ENCODE measurements at places on chromosomes 4 and X.

GRCh38 chrX:38718311-38718710 is 82.9 kb upstream of the MID1IP1 start:
- DNase-seq: no peak

DNA sequence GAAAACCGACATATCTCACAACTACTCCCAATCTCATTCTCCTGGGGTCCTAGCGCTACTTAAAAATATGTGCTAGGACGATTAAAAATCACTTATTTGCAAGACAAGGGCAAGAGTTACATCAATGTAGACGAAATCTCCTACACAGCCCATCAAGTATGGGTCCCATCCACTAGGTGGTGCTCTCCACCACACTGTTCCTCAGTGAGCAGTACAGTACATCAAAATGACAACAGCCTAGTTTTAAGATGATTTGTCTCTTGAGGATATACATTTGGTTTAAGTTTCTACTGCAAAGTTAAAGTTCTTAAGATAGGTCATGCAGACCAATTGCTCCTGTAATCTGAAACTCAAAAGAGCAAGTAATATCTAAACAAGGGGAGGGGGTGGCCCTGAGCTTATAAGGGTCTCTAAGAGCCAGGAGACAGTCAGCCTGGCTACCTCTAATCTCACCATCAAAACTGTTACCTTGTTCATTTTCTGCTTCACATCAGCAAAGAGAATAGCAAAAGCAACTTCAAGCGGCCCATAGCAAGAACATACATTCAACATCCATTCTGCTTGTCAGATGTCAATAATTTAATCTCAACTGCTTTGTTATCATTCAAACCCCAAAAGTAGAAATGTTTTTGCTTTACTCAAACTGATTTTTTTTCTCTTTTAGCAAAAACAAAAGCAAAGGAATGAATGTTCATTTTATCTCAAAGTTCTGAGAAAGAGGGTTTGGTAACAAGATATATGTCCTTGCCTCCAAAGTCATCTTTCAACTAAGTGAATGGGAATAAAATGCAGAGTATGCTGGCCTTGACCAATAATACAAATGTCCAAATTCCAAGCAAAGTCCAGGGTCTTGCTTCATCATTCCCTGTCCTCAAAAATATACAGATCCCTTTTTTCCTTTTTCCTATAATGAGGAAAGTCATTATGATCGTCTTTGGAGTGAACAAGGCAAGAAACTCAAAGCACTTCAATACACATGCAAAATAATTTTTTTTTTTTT is 53.1 kb downstream of the STX18 start:
- peak; percentile 64 for DNase-seq

- DNase-seq: no peak
Observed at GRCh38 chr4:36111172-36111571, 133.1 kb downstream of the ARAP2 start.

GRCh38 chrX:150080497-150080896 is 142.2 kb upstream of the EOLA2 start:
- no peak for DNase-seq

- no peak for DNase-seq
Observed at GRCh38 chr4:7593646-7594412, 159.1 kb upstream of the PSAPL1 start.

Measured in CD4-positive, alpha-beta T cell treated with Interleukin-1 beta for 1 hour (primary cell).